Neuronal stem cell (in vitro differentiated cells): ENCODE measurements at places on chromosomes 6 and 20.

- DNase-seq = no peak
Measured at GRCh38 chr6:100186552-100186951, 192.5 kb upstream of the MCHR2 start.

DNA sequence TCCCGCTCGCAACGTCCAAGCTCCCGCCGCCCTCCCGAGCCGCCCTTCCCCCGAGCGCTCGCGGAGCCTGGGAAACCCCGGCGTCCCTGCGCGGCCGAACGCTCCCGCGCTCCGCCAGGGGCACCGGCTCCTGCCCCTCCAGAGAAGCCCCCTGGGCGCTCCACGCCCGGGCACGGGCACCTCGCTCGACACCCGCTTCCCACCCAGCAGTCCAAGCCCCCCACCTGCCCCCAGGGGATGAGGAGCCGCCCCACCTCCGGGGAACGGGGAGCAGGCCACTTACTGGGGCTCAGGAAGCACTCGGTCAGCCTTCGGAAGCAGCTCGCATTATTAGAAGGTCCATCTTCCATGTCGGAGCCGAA, 1.4 kb downstream of the PDE10A start:
- DNase-seq = no peak

DNA sequence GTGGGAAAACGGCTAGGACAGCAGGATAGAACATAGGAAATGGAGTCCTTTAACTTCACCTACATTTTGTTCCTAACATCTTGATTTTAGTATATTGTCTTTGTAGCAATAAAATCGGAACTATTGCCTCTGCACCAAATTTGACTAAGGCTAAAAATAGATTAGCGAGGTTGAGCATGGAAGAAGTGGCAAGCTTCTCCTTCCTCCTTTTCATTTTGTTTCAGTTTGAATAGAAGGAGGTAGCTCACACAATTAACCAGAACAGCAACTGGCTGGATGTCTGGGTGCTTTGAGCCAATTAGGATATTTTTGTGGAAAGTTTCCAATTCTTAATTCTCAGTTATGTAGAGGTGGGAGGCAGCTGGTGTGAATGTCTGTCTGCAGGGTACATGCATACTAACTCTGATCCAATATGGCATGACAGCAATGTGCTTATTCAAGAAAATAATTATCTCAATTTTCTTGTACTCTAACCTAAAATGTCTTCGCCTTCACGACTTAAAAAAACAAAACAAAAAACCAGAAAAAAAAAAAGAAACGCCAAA, 3.1 kb upstream of the HECA start:
- DNase-seq = no peak

DNA sequence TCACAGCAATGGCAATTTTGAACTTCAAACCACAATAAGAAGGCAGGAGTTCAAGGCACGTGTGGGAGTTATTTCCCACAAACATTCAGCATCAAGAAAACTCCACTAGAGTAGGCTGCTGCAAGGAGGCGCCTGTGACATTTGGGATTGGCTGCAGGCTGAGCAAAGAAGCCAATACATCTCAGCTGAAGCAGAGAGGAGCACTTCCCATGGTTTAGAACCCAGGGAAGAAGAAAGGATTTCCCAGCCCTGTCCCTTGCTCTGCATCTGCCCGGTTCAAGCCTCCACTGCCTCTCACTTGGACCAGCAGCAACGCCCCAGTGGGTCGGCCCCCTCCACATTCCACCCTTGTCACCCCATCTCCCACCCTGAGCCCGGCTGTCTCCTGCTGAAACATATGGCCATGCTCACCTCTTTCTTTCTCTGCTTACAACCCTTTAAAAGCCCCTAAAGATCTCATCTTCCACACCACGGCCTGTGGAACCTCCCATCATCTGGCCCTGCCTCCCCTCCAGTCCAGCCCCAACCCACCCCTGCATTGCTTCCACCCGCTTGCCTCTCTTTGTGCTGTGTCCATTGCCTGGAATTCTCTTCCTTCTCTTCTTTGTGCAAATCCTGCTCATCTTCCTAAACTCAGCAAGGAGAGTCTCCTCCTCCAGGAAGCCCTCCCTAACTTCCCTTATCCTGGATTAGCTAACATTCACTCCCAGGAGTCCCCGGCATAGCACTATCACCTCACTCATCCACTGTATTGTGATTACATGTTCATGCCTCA, 128.3 kb downstream of the ANKRD60 start:
- no peak for DNase-seq

DNA sequence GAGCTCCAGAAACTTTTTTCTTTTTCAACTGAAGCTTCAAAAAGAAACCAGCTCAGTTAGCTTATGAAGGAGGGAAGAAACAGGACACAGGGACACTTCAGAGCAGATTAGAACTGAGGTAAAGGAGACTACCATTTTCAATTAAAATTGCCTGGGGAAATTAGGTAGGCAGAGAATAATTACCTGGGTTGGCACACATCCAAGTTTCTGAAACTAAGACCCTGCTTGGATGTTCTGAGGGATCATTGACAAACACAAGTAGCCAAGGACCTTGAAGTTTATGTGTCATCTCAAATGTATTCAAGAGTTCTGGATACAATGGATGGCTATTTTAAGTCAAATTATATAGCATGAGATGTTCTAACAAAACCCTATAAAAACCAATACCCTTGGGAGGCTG, 137.6 kb downstream of the PLCB4 start:
- no peak for DNase-seq

DNA sequence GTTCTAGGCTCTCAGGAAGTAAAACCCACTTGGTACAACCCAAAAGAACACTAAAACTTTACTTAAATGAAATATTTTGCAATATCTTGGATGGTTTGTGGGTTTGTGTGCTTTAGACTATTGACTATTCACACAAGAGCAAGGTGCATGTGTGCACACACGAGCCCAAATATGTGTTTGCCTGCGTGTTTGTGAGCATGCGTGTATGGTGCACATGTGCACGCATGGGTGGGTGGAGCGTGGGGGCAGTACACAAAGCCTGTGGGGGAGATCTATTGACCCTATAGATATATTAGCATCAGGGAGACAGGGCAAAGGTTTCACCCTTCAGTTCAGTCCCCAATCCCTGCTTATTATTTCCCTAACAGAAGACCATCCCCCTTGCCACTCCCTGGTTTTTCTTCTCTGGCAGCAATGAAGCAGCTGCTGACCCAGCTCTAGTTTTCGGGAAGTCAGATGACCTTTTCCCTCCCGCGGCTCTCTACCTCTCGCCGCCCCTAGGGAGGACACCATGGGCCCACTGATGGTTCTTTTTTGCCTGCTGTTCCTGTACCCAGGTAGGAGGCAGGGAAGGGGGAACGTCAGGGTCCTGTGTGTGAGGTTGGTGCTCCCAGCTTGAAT, at the start of gene C2:
C2 (plus strand) TSS at position 476 of the 621 bp plus-strand sequence; CDS start at position 512, 36 bp downstream.
- no peak for DNase-seq

GRCh38 chr6:83132121-83132520, 60.9 kb downstream of the PGM3 start:
- DNase-seq = no peak

GRCh38 chr6:9494864-9495263, 920.0 kb downstream of the TFAP2A start:
- no peak for DNase-seq

DNA sequence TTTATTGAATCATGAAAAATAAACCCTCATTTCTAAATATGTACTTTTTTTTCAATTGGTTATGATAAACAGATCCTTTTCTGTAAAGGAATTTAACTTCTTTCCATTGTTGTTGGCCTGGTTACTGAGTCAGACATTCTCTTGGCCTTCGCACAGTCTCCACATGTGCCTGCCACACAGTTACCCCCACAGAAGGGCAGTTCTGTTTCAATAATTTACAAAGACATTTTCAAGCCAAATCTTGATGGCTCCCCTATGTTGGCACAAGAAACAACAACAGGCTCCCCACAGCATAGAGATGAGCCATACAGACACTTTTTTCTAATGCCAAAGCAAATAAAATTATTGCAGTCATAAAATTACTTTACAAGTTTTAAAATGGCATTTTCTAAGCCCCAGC, 55.6 kb upstream of the BEND6 start:
- DNase-seq = no peak

DNA sequence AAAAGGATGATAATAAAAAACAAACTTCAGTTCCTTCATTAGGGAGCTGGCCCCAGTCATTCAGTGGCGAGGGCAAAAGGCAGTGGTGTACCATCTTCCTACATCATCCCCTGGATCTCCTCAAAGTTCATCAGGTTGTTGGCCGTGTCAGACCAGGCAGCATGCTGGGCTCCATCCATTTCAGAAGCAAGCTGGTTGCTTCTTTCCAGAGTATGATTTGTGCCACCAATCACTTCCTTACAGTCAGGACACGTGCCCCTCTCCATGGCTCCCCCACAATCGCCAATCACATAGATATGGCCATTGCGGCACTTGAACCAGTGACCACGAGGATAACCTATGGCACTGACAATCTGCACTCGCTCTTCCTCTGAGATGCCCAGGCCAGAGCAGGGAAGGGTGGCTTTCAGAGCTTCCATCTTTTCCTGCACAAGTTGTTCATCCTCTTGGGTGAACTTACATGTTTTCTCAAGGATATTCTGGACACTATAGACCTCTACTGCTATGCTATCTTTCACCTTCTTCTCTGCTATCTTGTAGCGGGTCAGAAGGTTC, 28.0 kb downstream of the DDX27 start:
- DNase-seq = no peak

DNA sequence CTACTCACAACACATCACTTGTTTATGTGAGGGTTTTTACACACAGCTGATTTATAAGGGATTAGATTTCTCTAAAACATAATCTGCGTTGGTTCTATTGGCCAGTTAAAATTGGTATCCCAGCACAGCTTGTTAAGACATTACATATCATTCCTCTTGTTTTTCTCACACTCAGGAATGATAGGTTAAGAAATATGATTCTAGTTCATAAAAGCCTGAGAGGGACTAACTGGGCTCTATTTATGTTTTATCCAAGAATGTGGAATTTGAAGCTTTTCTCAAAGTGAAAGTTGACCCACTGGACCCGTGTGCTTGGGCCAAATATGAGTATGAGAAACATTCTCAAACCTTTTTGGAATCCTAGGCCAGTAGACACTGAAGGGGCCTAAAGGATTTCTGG, 117.3 kb downstream of the TMEM170B start:
- no peak for DNase-seq

- DNase-seq = no peak
Measured at GRCh38 chr20:59352990-59353389, 52.6 kb downstream of the EDN3 start.

GRCh38 chr6:6395581-6396197, 75.2 kb upstream of the F13A1 start:
- DNase-seq = no peak

DNA sequence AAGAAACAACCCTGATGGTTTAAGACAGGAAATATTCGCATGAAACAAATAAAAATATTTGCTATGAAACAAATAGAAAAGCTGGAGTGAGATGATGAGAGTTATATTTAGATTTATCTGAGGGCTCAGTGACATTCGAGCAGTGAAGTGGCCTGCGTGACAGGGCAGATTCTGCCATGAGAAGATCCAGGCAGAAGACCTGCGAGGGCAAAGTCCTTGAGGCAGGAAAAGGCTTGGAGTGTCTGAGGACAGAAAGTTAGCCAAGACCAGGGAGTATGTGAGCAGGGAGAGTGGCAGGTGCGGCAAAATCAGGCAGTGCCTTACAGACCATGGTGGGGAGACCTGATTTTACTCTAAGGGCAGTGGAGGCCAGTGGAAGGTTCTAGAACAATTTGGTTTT, 66.9 kb upstream of the RIN2 start:
- no peak for DNase-seq
